ENCODE measurements at places on chromosomes 11 and 22. TPM values are rescaled to one million over a fixed set of nuclear protein-coding genes. Genes with fewer than 3 reads are reported as not detected.

The CRYAB gene
- 35.5 TPM for total RNA-seq

The PARVB gene
- 5.4 TPM for total RNA-seq

The PHRF1 gene
- total RNA-seq = 31.5 TPM

The DCDC1 gene
- total RNA-seq = not detected

The RIBC2 gene
- 0.56 TPM for total RNA-seq

The PITPNM1 gene
- total RNA-seq = 46.9 TPM

The SAMM50 gene
- 42.6 TPM for total RNA-seq

The PLEKHA7 gene
- total RNA-seq = 14.9 TPM

The TSSK2 gene
- not detected for total RNA-seq

The BLID gene
- 1.0 TPM for total RNA-seq

All from osteocyte (in vitro differentiated cells).